ENCODE measurements at places on chromosomes 5 and 9.
A peak's percentile ranks its signal among the peaks of the same experiment; 100 is the strongest.

- DNase-seq = no peak
Observed at GRCh38 chr9:98365227-98365669, 109.8 kb upstream of the TBC1D2 start.

DNA sequence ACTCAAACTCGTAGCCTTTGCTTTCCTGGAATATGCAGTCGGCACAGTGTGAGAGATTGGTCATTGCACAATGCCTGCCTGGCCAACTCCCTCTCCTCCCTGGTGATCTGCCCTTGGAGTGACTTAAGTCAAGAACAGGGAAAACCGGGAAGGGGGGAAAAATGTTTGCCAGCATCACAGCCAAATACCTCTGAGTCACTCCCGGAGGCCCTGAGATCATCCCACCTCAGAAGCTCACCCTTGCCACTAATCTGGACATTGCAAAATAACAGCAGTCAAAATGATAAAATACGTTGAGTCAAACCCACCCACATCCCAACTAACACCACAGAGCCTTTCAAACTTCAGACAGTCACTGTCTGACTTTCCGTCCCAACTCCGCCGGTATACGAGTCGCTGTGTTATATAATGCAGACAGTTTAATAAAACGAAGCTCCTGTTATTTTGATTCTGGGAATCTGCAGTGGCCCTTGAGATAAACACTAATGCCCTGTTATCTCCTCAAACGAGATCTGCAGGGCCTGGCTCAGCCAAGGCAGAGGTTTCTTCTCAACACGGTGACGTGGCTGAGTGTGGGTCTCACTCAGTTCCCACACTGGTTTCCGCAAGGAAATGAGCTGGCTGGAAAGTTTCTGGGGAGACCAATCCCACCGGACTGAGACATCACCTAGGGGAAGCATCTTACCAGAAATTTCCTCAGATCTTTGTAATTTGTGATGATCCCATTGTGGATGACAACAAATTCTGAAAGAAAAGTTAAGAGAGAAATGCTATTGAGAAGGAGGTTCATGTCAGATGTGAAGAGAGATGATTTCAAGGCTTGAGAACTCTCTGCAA, 22.1 kb downstream of the GFPT2 start:
- no peak for DNase-seq

GRCh38 chr5:158430166-158430797, 571.3 kb upstream of the CLINT1 start:
- DNase-seq = no peak

DNA sequence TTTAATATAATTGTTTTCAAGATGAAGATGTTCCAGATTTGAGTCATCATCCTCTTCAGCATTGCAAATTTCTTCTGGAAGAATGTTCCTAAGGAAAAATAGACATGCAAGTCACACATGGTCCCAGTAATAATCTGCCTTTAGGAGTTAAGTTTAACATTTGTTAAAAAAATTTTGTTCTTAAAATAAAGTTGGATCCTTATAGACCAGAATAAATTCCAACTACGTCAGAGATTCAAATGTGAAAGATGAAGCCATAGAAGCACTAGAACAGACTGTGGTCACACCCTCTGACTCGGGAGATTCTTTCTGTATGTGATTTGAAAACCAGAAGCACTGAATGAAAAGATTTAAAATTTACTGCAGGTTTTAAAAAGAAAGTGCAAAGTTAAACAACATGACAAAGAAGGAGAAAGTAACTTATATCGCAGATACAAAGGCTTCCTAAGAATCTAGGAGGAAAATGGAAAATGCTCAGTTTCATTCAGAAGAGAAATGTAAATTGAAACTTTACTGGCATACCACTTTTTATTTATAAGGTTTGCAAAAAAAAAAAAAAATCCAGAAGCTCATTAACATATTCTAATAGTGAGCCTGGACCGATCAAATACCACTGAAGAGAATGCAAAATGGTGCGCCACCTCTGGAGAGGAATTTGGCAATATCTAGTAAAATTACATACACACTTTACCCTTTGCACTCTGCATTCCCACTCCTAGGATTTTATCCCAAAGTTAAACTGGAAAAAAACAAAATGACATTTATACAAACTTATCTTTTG, 14.3 kb upstream of the ASPN start:
- no peak for DNase-seq

- no peak for DNase-seq
Observed at GRCh38 chr5:31235381-31235780, 41.9 kb downstream of the CDH6 start.

- DNase-seq = no peak
Observed at GRCh38 chr5:137481596-137481995, 17.5 kb downstream of the SPOCK1 start.

- no peak for DNase-seq
Observed at GRCh38 chr9:72590824-72591223, 69.4 kb downstream of the TMC1 start.

- DNase-seq = no peak
Observed at GRCh38 chr9:15670894-15671293, 118.1 kb downstream of the CCDC171 start.

- no peak for DNase-seq
Observed at GRCh38 chr9:131628459-131629225, 83.3 kb downstream of the PRRT1B start.

DNA sequence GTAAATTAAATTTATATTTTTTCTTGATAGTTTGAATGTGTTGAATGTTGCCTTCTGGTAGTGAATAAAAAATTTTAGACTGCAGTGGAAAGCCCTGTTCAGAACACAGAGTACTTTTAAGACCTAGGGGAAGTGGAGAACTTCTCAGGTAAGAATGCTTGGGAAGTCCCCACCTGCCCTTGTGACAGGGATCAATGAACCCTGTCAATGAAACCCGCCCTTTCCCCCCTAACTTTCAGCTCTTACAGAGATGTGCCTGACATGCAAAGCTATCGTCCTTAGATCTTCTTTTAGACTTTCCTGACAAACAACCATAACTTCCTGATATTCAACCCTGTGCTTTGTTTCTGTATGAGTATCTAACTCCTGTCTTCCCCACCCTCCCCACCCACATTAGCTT, 562.7 kb downstream of the TLE4 start:
- DNase-seq = no peak

- no peak for DNase-seq
Observed at GRCh38 chr5:167899490-167900070, 391.9 kb upstream of the WWC1 start.

- DNase-seq = no peak
Observed at GRCh38 chr9:99796231-99796630, 25.5 kb upstream of the NR4A3 start.

GRCh38 chr5:139342423-139342723, 719 bp downstream of the PAIP2 start:
- peak; percentile 49 for DNase-seq

DNA sequence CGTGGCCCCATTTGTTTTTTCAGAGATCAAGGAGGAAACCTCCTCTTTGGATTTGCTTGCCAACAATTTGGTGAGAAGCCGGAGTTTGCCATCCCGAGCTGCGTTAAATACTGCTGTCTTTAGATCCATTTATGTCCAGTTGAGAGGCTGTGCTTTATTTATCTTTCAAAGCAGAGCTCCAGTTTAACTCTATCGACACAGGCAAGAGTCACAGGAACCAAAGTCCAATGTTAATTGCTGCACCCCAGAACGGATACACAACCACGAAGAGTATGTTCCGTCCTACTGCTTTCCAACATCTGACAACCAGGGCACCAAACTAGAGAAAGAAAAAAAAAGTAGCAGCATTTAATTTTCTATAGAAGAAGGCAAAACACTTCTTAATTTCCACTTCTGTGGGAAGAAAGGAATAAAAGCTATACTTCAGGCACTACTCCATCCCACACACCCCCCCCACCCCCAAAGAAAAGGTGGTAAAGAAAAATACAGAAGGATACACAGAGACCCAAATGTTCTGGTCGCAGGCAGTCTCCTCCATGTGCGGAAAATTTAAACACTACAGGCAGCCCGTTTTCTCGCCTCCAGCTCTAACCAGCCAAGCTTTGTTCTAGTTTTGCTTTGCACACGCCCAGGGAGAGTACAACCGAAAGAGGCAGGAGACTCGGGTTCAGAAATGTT, 1.1 kb downstream of the FEM1C start:
- DNase-seq = no peak

DNA sequence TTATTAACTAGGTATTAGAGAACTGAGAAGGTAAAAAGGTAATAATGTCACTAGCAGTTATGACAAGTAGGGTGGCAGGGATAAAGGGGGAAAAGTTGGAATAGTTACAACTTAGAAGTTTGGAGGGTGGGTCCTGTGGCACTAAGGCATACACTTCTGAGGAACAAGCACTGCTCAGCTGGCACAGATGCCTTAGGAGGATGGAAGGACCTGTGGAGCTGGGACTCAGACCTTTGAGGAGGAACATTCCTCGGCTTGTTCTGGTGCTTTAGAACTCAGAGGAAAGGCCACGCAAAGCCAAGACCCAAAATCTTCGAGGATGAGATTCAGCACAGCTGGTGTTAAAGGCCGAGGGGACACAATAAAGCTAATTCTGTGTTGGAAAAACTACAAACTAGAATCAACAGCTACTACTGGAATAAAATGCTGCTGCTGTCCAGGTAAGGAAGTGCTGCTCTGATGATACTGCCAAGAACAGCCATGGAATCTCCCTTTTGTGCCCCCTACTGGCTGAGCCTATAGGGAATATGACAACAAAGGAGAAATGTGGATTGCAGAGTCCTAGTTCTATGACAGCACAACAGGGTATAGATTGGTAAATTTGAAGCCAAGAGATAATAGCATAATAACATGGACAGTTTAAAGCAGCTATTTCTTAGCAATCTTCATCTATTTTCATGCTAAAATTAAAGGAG, 126.7 kb downstream of the SLC25A46 start:
- no peak for DNase-seq

- no peak for DNase-seq
Observed at GRCh38 chr5:76470976-76471375, 67.9 kb downstream of the IQGAP2 start.

- no peak for DNase-seq
Observed at GRCh38 chr5:179421144-179421901, 76.1 kb upstream of the ADAMTS2 start.

GRCh38 chr5:158304607-158305006, 445.7 kb upstream of the CLINT1 start:
- no peak for DNase-seq

GRCh38 chr5:45512521-45512920, 183.7 kb downstream of the HCN1 start:
- no peak for DNase-seq

- no peak for DNase-seq
Observed at GRCh38 chr5:75457161-75457560, 54.3 kb downstream of the CERT1 start.

GRCh38 chr5:6000867-6001266, 377.5 kb downstream of the MED10 start:
- DNase-seq = no peak

DNA sequence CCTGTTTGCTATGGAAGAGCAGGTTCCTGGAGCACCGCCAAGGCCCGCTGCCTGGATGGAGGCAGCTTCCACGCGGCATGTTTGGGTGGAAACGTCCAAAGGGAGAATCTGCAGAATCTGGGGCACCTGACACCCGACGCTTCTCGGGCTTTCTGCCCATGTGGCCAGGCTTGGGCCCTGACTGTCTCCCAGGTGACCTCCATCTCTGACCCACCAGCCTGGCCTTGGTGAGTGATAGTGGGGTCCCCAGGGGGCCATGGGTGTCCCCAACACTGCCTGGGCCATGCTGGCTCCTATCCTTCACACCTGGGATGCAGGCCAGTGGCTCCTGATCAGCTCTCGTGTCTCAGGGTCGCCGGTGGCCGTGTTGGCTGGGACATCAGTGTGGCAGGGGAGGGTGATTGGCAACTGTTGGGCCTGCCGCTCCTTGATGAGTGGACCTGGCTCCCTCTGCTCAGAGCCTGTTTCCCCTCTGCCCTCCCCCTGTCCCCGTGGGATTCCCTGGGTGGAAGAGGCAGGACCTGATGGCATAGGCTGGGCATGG, 34.0 kb downstream of the GLT6D1 start:
- DNase-seq = no peak

DNA sequence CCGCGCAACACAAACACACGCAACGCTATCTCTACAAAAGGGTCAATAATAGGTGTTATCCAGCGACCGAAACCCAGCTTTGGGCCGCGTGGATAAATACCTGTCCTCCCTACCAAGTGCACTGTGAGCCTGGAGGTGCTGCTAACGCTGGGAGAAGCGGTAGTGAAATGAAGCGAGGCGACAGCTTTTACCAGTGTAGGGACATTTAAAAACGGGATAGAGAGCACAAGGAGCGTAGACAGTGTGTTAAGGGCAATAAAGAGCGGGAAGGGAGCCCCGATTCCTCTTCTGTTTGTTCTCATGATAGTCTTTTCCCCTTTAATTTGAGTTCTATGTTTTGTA, 421 bp upstream of the DEPDC1B start:
- no peak for DNase-seq

GRCh38 chr5:93941897-93942296, 200.5 kb upstream of the POU5F2 start:
- no peak for DNase-seq

DNA sequence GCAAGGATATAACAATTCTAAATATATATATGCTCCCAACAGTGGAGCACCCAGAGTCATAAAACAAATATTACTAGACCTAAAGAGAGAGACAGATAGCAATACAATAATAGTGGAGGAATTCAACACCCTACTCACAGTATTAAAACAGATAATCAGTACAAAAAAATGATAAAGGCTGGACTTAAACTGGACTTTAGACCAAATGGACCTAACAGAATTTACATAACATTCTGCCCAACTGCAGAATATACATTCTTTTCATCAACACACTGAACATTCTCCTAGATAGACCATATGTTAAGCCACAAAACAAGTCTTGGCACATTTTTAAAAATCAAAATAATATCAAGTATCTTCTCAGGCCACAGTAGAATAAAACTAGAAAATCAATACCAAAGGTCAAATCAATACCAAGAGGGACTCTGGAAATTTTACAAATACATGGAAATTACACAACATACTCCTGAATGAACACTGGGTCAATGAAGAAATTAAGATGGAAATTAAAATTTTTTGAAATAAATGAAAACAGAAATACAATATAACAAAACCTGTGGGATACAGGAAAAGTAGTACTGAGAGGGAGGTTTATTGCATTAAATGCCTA, 100.8 kb downstream of the FBXL17 start:
- DNase-seq = no peak

DNA sequence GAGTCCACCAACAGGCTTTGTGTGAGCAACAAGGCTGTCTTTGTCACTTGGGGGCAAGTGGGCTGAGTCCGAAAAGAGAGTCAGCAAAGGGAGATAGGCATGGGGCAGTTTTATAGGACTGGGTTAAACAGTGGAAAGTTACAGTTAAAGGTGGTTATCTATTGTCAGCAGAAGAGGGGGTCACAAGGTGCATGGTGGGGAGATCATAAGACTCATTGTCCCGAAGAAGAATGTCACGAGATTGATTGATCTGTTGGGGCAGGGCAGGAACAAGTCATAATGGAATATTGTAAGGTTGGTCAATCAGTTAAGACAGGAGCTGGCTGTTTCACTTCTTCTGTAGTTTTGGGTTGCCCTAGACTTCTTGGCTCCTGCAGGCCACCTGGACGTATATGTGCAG, 7.6 kb upstream of the HMGCS1 start:
- DNase-seq = no peak
